ENCODE measurements at places on chromosomes 16 and 17.

- DNase-seq, result peak; percentile 47
Observed at GRCh38 chr17:11640463-11640814, 42.2 kb downstream of the DNAH9 start.

GRCh38 chr17:40191237-40192208, 14.3 kb downstream of the RAPGEFL1 start:
- DNase-seq, result peak; percentile 75

DNA sequence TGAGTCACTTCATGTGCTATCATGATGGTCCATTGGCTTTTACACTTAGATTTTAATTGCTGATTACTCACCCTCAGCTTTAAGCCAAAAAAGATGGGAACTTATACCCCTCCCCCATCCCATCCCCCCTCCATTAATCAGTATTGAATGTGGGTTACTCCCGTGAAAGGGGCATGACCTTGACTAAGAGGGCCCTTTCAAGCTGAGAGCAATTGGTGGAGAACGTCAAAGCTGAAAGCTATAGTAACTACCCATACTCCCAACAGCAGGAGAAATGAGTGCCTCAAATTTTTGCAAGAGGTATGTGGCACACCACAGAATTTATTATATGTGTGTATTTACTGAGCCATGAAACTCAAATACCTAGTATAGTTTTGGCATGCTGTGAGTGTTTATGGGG, 99.7 kb upstream of the CDH8 start:
- DNase-seq, result no peak

GRCh38 chr17:50618300-50618699, 16.4 kb upstream of the ABCC3 start:
- no peak for DNase-seq

- DNase-seq, result no peak
Observed at GRCh38 chr17:44258811-44259351, 9.1 kb downstream of the SLC4A1 start.

GRCh38 chr16:9061358-9061813, 30.1 kb upstream of the HAPSTR1 start:
- peak; percentile 22 for DNase-seq

DNA sequence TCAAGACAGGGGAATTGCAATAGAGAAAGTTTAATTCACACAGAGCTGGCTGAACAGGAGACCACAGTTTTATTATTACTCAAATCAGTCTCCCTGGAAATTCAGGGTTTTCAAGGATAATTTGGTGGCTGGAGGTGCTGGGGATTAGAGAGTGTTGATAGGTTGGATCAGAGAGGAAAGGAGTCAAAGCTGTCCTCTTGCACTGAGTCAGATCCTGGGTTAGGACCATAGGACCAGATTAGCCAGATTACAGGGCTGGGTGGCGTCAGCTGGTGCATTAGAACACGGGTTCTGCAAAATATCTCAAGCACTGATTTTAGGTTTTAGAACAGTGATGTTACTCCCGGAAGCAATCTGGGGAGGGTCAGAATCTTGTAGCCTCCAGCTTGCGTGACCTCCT, 1.8 kb upstream of the NSMCE1 start:
- no peak for DNase-seq

GRCh38 chr17:1227917-1228780, 42.1 kb upstream of the BHLHA9 start:
- peak; percentile 25 for DNase-seq

GRCh38 chr16:84024854-84025253, 17.7 kb downstream of the SLC38A8 start:
- peak; percentile 57 for DNase-seq

- no peak for DNase-seq
Observed at GRCh38 chr16:25031132-25031440, 15.9 kb upstream of the ARHGAP17 start.

GRCh38 chr16:24971718-24972117, 43.5 kb downstream of the ARHGAP17 start:
- DNase-seq, result no peak

GRCh38 chr17:32757963-32758362, 119.0 kb downstream of the MYO1D start:
- DNase-seq, result no peak

DNA sequence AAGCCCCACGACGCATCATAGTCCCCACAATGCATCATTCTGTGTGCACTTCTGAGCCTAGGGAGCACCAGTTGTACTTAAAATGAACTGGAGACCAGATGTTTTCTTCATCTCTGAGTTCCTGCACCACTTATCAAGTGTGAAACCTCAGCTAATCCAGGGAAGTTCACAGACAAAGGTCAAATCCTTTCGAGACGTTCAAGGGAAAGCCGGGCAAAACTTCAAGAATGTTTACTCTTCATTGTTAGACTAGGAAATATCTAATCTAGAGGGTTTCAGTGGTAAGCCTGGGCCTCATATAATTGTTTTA, 4.6 kb upstream of the PMP22 start:
- DNase-seq, result no peak

DNA sequence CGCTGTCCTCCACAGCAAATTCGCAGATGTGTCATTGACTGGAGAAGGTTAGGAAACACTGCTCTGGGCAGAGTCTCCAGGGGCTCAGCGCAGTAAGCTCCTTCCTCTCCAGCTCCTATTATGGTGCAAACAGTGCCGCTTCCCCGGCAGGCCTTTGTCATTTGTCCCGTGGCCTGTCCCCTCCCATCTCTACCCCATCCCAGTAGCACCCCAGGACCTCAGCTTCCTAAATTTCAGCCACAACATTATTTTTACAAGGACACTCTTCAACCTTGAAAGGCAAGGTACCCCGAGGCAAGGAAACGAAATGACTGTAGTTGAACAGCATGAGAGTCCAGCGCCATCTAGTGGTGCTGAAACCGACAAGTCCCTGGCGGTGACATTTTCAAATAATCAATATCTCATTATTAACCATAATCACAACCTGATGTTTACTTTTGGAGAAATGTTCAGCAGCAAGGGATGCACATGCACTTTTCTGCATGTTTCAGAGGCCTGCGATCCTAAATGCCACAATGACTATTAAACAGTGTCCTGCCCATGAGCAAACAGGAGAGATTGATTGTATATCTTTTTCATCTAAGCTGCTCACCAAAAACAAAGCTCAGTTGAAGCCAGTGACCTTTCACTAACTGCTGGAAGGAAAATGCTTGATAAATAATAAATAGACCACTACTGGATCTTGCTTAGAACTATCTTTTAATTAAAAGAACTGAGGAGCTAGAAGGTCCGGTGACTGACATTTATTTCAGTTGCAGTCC, 16.5 kb downstream of the MRPS23 start:
- DNase-seq, result peak; percentile 84

GRCh38 chr16:61024180-61024900, 1011.9 kb downstream of the CDH8 start:
- DNase-seq, result no peak

DNA sequence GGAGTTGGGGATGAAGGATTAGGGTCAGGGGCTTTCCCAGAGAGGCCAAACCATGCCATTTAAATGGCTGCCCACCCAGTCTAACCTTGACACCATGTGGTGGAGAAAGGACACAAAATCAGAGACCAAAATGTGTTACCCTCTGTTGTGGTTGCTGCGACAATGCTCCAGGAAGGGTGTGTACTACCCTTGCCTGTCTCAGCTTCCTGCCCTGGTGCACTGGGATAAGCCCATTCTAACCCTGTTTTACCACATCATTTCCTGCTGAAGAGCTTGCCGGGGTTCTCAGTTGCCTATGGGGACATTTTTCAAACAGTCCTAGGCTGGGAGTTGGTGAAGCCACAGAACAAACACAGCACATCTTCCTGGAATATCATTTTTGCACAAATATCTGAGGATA, 4.9 kb downstream of the OR4D1 start:
- no peak for DNase-seq

GRCh38 chr16:77913738-77914253, 108.6 kb upstream of the CLEC3A start:
- DNase-seq, result peak; percentile 73

DNA sequence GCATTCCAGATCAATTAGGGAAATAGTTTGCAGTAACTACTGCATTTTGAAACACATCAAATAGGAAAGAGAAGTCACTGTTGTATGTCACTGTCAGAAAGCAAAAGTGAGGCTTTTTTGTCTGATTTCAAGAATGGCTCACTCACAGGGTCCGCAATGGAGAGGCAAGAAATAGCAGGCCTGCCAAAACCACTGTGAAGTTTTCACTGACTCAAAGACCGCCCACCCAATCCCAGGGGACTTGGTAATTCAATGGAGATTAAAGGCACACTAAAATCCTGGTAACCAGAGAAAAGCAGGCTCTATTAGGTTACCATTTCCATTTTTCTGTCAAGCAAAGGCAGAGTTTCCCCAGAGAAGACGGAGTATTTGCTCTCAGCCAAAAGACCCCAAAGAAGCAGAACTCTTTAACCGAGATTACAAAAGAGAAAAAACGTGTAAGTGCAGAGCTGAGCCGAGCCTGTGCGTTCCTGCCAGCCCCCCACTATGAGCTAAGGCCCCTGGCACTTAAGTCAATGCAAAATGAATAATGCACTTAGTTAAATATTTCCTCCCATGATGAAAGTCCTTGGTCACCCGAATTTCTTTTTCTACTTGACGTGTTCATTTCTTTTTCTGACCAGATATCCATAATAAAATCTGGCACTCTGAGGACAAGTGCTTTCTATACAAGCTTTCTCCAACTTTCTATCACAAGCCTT, 57.0 kb downstream of the FOXL1 start:
- DNase-seq, result peak; percentile 50

DNA sequence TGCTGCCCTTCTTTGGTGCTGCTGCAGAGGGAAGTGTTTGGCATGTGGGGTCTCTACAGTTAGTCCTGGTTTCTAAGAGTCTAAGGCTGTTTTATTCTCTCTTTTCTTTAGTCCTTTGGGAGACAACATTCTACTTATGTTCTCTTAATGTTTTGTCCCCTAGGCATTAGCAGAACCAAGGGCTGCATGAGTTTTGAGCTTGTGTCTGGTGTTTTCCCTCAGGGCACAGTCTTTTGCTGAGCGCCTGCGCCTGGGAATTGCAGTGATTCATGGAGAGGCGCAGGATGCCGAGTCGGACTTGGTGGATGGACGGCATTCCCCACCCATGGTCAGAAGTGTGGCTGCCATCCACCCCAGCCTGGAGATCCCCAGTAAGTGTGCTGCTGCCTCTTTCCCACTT, 41.1 kb upstream of the SLC5A10 start:
- DNase-seq, result no peak

GRCh38 chr17:40956401-40957254, 10.1 kb downstream of the KRT39 start:
- peak; percentile 64 for DNase-seq

Measured in umbilical cord (tissue), 2 donors.